AG04450 (cell line): ENCODE measurements at places on chromosomes 3 and 15.

GRCh38 chr3:43346978-43347749 lies 60.8 kb downstream of the SNRK start:
- no peak for DNase-seq

- peak; percentile 10 for DNase-seq
Measured at GRCh38 chr3:30161375-30161774, 445.0 kb upstream of the TGFBR2 start.

DNA sequence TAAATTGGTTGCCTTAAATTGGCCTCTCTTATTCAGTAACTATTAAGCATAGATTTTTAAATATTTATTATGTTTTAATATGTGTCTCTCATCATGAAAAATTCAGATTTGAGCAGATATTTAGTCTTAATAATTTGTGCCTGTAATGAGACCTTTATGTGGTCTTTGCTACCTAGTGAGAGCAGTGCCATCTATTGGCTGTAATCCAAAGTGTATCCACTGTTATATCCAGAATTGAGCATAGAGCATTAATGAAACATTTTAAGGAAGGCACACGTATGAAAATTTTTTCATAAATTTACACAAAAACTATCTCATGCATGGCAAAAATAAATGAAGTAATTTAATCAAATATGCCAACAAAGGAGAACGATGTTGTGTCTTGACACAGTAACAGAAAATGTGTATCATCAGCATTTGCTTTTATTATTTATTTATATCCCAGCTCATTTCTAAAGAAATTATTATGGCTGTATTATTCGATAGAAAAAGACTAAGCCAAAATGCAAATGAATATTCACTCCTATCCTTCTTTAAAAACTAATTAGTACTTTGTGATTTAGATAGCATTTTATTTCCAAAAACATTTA lies 203.5 kb downstream of the RSRC1 start:
- no peak for DNase-seq

GRCh38 chr3:117286488-117286887 lies 576.9 kb downstream of the TUSC7 start:
- no peak for DNase-seq

DNA sequence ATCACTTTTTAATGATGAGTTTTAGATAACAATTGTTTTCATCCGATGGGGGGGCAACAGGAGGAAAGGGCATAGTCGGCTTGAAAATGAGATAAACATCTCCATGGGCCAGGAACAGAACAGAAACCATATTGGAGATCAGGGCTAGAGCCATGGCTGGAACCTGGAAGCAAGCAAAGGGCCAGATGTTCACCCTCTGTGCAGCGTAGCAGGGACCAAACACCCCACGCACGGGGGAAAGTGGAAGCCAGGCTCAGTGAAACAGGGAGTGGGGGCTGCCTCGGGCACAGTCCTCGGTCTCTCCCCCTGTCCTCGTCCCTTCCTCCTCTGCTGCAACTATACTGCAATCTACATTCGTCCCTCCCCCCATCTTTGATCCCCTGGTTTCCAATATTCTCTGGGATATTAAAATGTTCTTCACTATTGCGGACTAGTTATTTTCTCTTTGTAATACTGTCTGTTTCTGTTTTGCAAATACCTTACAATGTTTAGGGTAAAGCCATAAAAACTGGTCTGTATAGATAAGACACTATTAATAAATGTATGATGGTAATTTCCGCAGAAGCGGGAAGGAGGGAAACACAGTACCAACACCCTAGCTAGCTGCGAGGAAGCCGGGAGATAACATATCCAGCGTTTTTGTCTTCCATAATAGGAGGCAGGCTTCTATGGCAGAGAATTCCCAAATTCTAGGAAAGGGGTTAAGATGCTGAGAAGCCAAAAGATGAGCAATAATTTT lies 121.5 kb downstream of the XXYLT1 start:
- DNase-seq: no peak

DNA sequence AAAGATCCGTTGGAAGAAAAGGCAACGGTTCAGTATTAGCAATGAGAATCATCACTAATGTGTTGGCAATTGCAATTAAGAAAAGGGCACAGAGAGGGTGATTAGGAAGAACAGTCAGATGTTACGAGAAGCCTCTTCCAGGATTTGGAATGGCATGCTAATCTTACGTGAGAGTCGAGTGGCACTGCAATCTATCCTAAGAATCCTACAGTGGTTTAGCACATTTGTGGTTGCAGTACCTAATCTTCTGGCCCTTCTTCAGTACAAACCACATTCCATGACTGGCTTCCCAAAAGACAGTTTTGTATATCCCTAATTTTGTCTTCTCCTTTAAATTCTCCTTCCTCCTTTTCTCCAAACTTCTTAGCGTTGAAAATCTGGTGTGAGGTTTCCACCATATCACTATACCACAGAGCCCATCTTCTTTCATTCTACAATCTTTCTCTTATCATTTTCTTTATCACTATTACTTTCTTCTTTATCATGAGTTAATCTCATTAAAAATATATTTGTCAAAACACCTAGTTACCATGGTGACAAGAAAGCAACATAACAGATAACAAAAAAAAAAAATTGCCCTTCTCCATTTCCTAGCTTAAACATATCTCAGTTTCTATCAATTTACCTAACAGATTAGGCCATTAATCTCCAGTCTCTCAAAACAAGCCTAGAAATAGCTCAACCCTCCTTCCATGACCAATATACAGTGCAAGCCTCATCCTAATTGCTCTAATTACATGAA lies 60.1 kb downstream of the IGSF11 start:
- DNase-seq: no peak

GRCh38 chr3:66210687-66211295 lies 10.0 kb upstream of the SLC25A26 start:
- no peak for DNase-seq

GRCh38 chr15:92421976-92422375 lies 28.3 kb downstream of the ST8SIA2 start:
- peak; percentile 6 for DNase-seq

DNA sequence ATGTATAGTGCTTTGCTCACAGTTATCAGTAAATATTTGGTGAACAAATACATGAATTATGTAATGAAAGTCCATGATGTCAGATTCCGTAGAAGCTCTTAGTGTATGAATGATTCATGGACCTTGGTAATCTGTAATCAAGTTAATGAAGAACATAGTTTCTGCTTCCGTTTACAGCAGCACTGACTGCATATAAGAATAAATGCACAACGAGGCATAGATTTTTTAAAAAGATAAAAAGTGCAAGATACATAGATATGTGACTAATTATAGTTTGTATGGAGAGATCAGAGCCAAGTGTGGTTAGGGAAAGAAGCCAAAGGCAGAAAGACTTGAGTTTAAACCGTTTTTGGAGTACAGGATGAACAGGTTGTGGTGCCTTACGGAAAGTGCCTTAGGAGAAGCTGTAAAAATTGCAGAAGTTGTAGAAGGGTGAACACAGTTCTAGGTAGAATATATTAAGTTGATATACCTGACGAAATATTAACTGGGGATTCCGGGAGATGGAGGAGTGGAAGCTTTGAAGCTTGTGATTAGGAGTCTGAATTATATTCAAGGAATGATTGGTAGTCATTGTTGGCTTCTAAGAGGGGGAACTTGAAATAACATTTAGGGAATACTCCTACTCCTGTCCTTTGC lies 293.1 kb downstream of the NLGN1 start:
- DNase-seq: no peak
